ENCODE measurements at places on chromosomes 16 and 17.

DNA sequence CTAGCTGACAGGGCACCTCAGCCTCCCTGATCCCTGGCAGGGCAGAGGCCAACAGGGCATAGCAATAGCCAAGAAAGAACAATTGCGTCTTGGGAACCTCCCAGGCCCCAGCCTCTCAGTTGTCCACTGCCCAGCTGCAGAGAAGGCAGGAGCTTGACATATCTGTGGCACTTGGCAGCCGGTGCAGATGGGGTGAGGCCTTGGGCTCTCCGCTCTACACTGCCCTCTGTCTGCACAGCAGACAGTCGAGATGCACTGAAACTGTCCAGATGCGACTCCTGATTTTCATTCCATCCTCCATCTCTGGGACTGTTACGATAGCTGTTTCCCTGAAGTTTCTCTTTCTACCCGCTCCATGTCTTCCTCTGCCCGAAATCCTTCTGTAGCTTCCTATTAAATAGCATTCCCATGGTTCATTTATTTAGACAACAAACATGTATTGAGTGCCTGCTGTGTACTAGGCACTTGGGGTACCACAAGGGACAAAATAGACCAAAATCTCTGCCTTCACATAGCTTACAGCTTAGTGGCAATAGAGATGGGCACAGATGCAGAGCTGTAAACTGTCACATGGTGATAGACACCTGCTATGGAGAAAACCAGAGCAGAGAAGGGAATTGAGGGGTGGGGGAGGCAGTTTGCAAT, 3.3 kb downstream of the POLR3E start:
- peak; percentile 64 for DNase-seq

- no peak for DNase-seq
Measured at GRCh38 chr17:72344613-72345012, 223.8 kb downstream of the SOX9 start.

GRCh38 chr17:78469443-78469842, 91.0 kb downstream of the PGS1 start:
- DNase-seq, result no peak

DNA sequence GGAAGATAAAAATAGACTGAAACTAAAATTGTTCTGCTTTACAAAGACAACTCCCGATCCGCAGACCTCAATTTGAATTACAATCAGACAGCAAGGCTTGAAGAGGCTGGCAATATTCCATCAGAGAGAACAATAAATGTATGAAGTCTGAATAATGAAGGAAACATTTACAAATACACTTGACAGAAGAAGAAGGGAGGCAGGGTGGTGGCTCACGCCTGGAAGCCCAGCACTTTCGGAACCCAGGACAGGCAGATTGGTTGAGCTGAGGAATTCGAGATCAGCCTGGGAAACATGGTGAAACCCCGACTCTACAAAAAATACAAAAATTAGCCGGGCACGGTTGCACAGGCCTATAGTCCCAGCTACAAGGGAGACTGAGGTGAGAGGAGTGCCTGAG, 14.6 kb downstream of the ODF4 start:
- no peak for DNase-seq

- peak; percentile 64 for DNase-seq
Measured at GRCh38 chr16:1543085-1543896, 9.8 kb downstream of the TMEM204 start.

DNA sequence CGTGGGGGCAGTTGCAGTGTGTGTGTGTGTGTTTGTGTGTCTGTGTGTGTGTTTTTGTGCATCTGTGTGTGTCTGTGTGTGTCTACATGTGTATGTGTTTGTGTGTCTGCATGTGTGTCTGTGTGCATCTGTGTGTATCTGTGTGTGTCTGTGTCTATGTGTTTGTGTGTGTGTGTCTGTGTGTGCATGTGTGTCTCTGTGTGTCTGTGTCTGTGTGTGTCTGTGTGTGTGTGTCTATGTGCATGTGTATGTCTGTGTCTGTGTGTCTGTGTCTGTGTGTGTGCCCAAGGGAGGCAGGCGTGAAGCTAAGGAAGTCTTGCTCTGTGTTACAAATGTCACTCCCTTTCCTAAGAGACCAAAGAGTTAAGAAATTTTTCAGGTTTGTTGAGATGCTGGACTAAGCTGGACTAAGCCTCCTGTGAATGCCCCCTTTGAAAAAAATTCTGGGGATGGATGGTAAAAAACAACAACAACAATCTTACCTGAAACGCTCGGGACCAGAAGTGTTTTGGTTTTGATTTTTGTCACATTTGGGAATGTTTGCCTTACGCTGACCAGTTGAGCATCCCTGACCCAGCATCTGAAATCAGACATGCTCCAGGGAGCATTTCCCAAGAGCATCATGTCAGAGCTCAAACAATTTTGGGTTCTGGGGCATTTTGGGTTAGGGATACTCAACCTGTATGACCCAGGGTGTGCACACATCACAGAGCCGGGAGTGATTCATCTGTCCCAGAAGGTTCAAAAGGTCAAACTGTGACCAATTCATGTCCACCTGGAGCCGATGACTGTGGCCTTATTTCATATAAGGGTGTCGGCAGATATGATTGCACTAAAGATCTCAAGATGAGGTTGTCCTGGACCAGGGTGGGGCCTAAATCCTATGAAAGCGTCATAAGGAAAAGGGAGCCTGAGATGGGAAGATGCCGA, 48.6 kb upstream of the ZNF469 start:
- no peak for DNase-seq

- DNase-seq, result no peak
Measured at GRCh38 chr16:30147843-30148510, 25.0 kb upstream of the MAPK3 start.

- DNase-seq, result peak; percentile 63
Measured at GRCh38 chr16:87160701-87161337, 156.4 kb downstream of the C16orf95 start.

DNA sequence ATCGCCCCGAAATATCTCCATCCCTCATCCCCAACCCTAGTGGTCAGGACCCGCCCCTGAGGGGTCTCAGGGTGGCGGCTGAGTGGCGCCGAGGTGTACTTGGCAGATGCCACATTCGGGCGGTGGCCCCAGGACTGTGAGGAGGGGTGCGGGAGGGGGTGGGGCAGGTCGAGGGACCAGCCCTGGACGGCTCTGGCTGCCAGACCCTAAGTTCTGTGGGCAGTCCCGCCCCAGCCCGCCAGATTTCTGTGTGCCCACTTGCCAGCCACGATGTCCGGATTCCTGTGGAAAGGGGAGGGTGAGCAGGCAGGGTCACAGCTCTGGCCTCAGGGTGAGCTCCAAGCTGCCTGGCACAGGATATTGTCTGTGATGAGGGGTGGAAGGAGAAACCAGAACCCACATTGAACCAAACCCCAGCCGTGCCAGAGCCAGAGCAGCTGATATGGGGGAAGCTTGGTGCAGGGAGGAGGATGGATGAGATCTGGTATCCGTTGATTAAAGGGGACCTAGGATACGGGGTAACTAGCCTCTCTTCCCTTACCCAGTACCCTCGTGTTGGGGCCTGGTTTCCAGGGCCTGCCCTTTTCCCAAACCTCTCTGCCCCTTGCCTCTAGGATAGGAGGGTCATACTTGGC, 1.1 kb upstream of the CHAD start:
- DNase-seq, result peak; percentile 68

- no peak for DNase-seq
Measured at GRCh38 chr16:24847358-24847664, 1.5 kb downstream of the SLC5A11 start.
